ENCODE measurements at places on chromosomes 3 and 15.

DNA sequence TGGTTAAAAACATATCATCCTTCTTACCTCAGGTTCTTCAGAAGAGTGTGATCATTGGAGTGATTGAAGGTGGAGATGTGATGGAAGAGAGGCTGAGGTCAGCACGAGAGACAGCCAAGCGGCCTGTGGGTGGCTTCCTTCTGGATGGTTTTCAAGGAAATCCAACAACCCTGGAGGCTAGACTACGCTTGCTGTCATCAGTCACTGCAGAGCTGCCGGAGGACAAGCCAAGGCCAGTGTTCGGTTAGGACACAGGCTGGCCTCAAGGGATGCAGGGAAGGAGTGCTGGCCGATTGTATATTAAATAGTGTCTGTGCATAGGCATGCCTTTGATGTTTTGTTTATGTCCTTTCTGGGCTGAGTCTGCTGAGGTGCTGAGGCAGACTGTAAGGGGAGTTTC, 20.2 kb downstream of the QTRT2 start:
- DNase-seq, result no peak

DNA sequence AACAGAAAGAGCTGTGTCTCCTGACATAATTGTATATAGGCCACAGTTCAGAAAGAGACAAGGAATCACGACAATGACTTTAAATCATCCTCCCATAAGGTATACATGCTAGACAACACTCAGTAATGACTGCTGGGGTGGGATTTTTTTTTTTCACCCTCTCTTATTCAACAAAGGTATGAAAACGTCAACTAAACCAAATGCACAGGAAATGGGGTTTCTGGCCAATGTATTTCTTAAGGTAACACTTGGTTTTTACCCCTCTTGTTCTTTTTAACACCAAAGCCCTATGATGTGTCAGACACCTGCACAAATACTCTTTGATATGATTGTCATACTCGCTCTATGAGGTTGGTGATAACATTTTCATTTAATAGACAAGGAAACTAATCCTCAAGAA, 78.3 kb downstream of the MCF2L2 start:
- DNase-seq, result no peak

DNA sequence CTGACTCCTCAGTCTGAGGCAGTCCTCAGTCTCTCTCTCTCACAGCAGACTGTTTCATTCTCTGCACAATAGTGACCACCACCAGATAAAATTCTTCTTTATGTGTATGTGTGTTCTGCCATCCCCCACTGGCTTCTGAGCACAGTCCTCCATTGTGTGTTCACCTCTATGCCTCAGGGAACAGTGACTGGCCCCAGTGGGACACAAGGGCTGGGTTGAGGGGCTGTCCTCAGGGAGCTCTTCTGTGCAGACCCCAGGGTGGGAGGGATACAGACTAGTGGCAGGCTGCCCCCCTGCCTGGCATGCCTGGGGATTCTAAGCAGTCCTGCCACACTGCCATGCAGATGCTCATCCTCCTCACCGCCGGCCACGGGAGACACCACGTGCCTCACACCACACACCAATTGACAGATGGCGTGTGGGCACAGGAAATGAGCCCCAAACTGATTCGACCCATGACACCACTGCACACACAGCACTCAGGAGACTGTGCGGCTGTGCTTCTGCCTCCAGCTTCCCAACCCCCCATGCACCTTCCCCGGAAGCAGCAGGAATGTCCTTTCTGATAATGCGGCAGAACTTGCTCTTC, 237.6 kb upstream of the CHRNA7 start:
- no peak for DNase-seq

DNA sequence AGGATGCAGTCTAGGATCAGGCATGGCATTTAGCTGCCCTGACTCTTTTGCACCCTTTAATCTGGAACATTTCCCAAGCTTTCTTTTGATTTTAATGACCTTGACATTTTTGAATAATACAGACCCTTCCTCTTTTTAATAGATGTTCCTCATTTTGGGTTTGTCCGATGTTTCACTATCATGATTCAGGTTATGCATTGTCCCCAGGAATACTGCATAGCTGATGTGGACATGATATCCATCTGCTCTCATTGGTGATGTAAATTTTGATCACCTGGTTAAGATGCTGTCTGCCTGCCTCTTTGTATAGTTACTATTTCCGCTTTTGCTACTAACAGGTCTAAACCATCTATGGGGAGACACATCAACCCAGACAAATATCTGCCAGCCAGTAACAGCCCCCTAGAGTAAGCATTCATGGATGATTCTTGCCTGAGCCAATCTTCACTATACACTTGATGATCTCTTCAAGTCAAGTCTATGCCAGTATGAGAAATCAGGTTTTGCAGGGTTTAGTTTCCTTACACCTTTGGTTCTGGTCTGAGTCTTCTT, 50.6 kb upstream of the ULK4 start:
- DNase-seq, result no peak

GRCh38 chr3:183287301-183287971, 34.4 kb downstream of the B3GNT5 start:
- DNase-seq, result no peak

GRCh38 chr3:146200461-146201220, 39.7 kb upstream of the PLOD2 start:
- no peak for DNase-seq

GRCh38 chr3:32282578-32283154, 44.2 kb downstream of the CMTM8 start:
- no peak for DNase-seq

DNA sequence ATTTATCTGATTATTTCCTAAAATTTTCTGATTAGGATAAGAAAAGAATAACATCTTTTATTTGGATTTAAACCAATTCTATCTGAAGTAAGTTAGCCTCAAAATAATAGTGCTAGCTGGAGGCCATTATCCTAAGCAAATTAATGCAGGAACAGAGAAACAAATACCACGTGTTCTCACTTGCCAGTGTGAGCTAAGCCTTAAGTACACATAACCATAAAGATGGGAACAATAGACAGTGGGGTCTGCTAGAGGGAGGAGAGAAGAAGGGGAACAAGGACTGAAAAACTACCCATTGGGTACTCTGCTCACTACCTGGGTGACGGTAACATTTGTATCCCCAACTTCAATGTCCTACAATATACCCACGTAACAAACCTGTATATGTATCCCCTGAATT, 31.3 kb upstream of the LYSMD4 start:
- no peak for DNase-seq

- DNase-seq, result no peak
Measured at GRCh38 chr15:89023311-89023961, 64.8 kb upstream of the ABHD2 start.

DNA sequence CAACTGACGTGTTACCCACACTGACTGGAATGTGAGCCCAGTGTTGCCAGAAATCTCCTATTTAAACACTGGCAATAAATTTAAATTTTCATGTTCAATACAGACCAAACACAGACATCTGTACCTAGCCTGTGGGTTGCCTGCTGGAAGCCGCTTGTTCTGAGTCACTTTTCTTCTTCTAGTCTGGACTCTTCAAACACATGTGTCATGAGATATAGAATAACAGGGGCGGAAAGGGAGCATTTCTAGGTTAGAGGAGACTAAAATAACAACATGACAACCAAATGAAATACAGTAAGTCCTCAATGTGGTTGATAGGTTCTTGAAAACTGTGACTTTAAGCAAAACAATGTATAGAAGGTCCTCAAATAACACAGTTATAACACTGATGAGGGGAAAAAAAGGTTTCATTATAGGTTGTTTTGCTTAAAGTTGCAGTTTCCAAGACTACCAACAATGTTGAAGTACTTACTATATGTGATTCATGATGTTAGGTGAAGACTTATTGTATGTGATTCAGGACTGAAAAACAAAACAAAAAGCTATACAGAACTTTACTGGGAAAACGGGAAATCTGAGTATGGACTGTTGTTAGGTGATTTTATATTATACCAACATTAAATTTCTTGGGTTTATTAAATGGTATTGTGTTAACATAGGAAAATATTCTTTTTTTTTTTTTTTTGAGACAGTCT, 63.1 kb downstream of the PRKAR2A start:
- DNase-seq, result no peak

DNA sequence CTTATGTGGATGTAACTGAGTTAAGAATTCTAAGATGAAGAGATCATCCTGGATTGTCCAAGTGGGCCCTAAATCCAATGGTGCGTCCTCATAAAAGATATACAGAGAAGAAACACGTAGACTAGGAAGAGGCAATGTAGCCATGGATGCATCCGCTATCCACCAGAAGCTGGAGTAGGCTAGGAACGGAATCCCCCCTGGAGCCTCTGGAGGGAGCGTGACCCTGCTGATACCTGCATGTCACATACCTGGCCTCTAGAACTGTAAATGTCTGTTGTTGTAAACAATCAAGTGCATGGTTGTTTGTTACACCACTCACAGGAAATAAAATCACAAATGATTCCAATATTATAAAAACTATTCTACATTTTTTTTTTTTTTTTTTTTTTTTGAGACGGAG, 254.5 kb upstream of the RORA start:
- no peak for DNase-seq

DNA sequence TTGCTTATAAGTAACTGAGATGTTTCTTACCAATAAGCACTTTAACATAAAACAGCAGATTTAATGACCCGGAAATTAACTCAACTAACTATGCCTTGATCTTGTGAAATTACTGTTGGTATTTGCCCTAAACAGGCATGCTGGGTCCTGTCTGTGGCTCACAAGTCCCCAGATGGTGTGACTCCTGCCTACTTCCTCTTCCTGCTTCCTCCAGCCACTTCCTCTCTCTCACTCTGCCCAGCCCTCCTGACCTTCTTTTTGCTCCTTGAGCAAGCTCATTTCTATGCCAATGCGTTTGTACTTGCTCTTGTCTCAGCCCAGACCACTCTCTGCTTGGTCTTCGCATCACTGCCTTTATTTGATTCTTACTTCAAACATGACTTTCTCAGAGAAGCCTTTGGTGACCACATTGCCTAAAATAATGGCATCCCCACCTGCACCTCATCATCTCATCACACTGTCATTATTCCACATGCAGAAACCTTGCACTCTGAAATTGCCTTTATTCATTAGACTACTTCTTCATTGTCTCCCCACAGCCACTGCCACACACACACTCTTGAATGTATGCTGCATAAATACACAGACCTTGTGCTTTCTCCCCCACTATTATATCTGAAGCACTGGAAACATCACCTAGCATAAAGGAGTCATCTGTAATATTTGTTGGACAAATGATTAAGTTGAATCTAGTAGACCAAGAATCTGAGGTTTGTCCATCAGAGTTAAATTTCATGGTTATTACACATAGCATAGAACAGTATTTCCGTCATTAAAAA, 256.3 kb upstream of the SEMA6D start:
- no peak for DNase-seq

- no peak for DNase-seq
Measured at GRCh38 chr15:70514251-70514650, 249.1 kb downstream of the UACA start.

DNA sequence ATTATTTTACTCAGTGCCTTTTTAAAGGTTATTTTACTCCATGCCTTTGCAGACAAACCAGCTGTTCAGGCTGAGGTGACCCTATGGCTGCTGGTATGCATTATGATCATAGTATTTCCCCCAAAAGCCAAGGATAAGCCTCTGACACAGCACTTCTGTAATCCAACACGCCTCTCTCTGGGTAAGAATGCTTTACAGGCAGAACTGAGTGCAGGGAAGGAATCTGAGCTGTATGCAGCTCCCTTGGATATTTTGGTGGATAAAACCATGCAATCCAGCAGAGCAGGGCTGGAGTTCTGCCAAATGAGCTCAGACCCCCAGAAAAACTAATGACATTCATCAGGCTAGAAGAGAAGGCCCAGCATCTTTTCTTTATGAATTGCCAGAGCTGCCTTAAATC, 11.7 kb upstream of the MAP1A start:
- no peak for DNase-seq

- no peak for DNase-seq
Measured at GRCh38 chr3:155519078-155519477, 225.6 kb upstream of the STRIT1 start.

DNA sequence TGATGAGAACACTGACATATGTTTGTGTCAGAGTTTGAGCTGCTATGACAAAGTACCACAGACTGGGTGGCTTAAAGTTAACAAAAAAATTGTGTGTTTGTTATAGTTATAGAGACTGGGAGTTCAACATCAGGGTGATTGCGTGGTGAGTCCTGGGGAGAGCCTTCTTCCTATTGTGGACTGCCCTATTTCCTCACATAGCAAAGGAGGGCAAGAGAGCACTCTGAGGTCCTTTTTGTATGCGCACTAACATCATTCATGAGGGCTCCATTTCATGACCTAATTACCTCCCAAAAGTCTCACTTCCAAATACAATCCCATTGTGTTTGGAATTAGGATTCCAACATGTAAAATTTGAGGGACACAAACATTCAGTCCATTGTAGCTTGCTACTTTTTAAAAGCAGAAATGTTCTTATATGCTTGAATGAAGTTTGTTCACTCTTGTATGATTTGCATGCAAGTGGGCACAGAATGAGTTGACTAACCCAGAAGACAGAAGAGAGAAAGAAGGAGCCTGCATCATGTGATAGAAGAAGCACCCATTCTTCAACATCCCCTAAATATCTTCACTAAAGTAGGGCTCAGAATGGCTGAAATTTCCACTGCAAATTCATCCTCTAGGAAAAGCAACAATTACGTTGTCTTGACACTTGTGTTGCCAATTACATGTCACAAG, 18.9 kb upstream of the ALCAM start:
- no peak for DNase-seq

DNA sequence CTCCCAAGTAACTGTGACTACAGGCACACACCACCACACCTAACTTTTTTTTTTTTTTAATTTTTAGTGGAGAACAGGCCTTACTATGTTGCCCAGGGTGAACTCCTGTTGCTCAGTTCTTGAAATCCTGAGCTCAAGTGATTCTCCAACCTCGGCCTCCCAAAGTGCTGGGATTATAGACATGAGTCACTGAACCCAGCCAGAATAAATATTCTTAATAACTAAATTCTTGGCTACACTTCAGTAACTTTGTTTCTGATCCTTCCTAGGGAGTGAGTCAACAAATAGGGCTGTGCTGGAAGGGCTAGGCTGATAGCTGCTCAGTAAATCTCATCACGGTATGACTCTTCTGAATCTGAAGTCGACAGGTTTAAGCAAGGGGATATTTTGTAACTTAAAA, 56.6 kb downstream of the P3H2 start:
- DNase-seq, result no peak

- DNase-seq, result no peak
Measured at GRCh38 chr15:100330221-100330620, 11.6 kb downstream of the ADAMTS17 start.

DNA sequence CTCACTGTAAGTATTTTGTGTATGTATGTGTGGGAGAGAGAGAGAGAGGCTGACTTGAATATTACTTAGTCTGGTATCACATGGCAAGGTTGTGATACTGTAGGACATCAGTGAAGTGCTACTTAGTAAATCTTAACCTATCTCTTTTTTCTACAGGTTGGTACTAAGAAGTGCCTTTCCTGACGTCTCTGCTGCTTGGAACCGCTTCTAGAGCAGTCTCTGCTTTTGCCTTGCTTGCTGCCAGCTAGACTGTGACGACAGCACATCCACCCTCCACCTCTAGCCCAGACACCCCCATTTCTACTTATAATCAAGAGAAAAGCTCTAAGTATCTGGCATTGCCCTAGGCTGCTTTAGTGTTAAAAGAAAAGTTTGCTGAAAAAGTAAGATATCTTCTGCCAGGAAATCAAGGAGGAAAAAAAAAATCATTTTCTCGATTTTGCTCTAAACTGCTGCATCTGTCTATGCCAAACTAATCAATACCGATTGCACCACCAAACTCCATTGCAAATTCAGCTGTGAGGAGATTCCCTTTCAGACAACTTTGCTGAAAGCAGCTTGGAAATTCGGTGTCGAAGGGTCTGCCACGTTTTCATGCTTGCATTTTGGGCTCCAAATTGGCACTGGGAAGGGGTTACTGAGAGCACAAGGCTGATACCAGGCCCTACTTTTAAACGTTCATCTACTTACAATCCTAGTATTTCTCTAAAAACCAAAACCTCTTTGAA, 30.7 kb downstream of the MBNL1 start:
- no peak for DNase-seq
